ENCODE measurements at places on chromosomes 4 and X.
A peak's percentile ranks its signal among the peaks of the same experiment; 100 is the strongest.

GRCh38 chr4:140049849-140050637 is 103.9 kb downstream of the MAML3 start:
- no peak for DNase-seq

DNA sequence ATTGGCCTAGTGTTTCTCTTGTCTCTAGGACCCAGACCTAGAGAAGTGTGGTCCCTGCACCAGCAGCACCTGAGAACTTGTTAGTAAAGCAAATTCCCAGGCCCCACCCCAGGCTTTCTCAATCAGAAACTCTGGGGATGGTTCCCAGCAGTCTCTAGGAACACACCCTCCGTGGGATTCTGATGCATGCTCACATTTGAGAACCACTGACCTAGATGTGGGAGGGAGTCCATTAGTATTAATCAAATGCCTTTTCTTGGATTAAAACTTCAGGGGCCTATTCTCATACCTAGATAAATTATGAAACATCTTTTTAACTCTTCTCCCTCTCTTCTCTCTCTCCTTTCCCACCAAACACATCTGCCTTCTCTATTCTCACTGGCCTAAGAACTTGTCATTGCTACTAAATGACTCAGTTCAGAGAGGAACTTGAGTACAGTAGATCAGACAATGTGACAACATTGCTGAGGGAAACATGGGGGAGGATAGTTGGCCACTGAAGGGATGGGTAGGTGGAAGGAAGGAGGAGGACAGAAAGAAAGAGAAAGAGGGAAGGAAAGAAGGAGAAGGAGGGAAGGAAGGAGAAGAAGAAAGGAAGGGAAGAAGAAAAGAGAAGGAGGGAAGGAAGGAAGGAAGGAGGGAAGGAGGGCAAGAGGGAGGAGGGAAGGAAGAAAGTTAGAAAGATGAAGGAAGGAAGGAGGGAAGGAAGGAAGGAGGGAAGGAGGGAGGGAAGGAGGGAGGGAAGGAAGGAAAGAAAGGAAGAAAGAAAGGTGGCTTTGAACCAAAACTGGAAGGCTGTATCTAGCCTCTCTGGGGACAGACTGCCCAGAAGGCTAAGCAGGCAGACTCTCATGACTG is 132.7 kb upstream of the MAP3K15 start:
- no peak for DNase-seq

GRCh38 chr4:124958847-124959246 is 246.3 kb upstream of the ANKRD50 start:
- peak; percentile 41 for DNase-seq

DNA sequence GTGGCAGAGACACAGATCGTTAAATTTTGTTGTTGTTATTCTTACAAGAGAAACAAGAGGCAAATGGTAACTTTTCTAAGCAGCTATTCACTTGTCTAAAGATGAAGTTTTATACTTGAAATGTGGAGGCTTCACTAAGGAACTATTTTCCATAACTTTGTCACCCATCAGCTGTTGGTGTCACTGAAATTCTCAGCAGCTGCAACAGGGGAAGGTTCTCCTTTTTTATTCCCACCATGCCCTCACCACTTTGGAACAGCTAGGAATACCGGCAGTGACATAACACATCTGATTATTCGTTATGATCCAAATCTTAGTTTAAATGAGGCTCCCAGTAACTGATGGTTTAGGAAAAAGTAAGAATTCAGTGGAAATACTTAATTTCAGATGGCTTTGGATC is 147.0 kb upstream of the LEF1 start:
- no peak for DNase-seq
